ENCODE measurements at places on chromosomes 12 and 14.

GRCh38 chr14:75306927-75307699 lies 28.5 kb downstream of the FOS start:
- DNase-seq: no peak

GRCh38 chr12:89436062-89436461 lies 83.8 kb upstream of the DUSP6 start:
- no peak for DNase-seq

DNA sequence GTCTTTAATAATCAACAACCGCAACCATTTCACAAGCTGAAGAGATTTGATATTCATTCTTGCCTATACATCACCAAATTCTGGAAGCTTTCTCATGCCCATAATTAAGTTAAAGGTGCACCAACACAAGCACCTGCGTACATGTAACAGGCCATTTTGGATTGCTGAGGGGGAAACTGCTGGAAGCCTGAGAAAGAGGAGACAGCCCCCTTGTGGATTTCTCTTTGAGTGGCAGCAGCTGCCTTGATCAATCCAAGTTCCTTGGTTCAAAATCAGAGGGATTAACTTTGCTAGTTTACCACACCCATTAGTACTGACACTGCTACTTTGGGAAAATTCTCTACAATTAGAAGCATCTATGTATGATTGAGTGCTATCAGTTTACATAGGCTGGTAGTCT lies 321.1 kb downstream of the NOVA1 start:
- no peak for DNase-seq

DNA sequence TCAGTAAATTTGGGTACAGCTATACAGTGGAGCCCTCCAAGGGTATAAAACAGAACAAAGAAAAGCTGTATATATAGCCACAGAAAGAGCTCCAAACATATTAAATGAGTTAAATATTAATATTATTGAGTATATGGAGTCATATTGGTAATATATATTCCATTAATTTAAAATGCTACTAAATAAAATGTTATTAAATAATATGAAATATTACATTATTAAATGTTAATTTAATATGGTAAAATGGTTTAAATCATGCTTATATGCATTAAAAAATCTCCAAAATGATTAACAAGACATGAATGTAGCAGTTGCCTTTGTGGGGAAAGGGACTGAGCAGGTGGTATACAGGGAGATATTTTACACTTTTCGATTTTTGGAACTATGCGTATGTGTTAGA lies 164.0 kb downstream of the PELI2 start:
- no peak for DNase-seq

DNA sequence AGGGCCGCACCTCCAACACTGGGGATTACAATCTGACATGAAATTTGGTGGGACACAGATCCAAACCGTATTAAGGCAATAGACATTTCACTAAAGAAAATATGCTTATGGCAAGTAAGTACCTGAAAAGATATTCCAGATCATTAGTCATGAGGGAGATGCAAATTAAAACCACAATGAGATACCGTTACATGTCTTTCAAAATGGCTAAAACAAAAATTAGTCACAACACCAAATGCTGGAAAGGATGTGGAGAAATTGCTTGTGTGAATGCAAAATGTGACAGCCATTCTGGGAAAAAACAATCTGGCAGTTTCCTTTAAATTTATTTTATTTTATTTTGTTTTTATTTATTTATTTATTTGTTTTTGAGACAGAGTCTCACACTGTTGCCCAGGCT lies 82.3 kb upstream of the PTGDR start:
- no peak for DNase-seq

GRCh38 chr14:72775923-72776554 lies 117.9 kb downstream of the DPF3 start:
- DNase-seq: no peak

- no peak for DNase-seq
Measured at GRCh38 chr14:66444271-66444927, 41.8 kb upstream of the CCDC196 start.

GRCh38 chr12:6950811-6951540 lies at the start of gene PTPN6:
Gene PTPN6 (plus strand): TSS chr12:6951356. CDS start chr12:6951513, 157 bp downstream.
- DNase-seq: no peak

- no peak for DNase-seq
Measured at GRCh38 chr12:97148941-97149559, 242.0 kb downstream of the NEDD1 start.

GRCh38 chr12:12916135-12916944 lies 25.0 kb downstream of the GPRC5A start:
- peak; percentile 10 for DNase-seq

DNA sequence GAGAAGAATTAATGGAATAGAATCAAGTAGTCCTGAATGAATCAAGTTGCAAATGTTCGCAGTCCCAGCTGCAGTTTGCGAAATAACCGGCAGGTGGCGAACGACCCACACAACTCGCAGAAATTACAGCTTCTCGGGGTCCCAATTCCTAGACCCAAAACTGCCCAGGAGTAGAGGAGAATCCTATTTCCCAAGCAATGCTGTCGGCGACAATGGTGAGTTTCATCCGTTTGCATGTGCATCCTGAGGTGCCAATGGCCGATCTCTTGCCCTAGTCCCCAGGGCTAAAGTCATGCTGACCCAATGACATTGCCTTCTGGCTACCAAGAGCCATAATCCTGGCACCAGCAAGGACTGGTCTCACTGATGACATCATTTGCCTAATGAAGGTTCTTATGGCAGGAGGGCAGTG lies 8.5 kb upstream of the ASCL1 start:
- DNase-seq: no peak

- no peak for DNase-seq
Measured at GRCh38 chr12:79371226-79371625, 319.5 kb downstream of the PAWR start.

- no peak for DNase-seq
Measured at GRCh38 chr14:56065621-56066290, 52.5 kb upstream of the PELI2 start.

- no peak for DNase-seq
Measured at GRCh38 chr14:104644656-104645378, 40.2 kb upstream of the TMEM179 start.

GRCh38 chr12:124884587-124885438 lies 21.1 kb upstream of the SCARB1 start:
- no peak for DNase-seq

GRCh38 chr12:57158186-57158585 lies 10.8 kb upstream of the LRP1-AS start:
- no peak for DNase-seq

- DNase-seq: no peak
Measured at GRCh38 chr12:24066865-24067264, 117.4 kb upstream of the SOX5 start.

GRCh38 chr14:83894568-83894967 lies 1635.4 kb upstream of the FLRT2 start:
- DNase-seq: no peak

DNA sequence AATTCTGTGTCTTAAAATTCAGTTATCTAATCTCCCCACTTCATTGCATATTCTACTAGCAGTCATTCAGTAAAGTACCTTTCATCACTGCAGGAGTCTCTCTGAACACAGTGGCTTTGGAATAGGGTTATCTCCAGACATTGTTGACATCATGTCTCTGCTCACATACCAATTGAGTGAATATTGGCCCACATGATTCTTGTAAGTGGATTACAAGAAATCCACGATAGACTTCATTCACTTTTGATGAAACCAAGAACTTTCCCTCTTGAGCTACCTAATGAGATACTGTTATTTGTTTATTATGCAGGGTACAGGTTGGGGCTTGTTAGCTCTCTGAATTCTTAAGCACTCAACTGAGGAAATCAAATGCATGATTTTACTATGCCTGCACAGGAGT lies 284.9 kb downstream of the RAD51B start:
- no peak for DNase-seq

DNA sequence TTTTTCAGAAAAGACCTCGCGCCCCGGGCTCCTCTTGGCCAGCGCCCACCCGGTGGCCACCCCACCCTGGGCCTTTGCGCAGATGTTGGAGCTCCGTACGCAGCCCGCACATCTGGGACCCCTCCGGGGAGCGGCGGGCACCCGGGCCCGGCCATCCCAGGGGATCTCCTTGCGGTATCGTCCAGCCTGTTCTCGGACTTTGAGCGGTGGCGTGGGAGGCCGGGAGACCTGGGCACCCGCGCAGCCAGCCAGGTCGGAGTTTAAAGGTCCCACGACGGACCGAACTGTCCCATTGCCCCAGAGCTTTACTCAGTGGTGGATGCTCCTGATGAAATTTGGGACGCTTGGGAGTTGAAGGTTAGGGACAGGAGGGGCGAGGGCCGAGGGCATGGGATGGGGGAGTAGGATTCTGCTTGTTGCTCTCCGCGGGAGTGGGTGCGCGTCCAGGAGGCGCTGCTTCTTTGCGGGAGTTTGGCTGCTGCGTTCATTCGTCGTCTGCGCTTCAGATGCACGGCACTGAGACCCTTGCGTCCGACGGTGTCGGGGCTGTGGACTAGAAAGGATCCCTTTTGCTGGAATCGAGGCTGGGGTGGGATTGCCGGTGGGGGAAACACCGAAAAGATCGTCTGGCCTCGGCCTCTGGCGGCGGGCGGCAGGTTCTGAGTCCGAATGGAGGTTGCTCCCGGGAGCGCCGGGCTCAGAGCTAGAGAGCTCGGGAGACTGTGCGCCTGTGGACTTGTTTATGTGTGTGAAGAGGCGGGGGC lies 1.4 kb downstream of the NTF3 start:
- DNase-seq: no peak

GRCh38 chr12:124675881-124676713 lies 108.7 kb upstream of the NCOR2 start:
- no peak for DNase-seq

DNA sequence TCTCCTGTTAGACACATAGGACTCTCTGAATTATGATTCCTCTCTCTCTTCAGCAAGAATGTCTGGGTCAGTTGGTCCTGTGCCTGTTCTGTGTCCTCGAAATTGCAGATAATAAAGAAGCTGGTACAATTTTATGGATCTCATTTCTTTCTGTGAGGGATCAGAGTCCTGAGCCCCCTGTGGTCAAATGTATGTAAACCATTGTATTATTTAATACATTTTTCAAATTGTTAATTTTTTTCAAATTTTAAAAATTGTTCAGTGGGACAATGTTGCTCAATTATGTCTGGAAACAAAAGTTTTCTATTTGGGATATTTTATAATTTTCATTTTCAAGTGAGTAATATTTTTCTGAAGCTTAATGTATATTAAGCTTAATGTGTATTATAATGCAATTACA lies 513.5 kb downstream of the CCER1 start:
- DNase-seq: no peak

DNA sequence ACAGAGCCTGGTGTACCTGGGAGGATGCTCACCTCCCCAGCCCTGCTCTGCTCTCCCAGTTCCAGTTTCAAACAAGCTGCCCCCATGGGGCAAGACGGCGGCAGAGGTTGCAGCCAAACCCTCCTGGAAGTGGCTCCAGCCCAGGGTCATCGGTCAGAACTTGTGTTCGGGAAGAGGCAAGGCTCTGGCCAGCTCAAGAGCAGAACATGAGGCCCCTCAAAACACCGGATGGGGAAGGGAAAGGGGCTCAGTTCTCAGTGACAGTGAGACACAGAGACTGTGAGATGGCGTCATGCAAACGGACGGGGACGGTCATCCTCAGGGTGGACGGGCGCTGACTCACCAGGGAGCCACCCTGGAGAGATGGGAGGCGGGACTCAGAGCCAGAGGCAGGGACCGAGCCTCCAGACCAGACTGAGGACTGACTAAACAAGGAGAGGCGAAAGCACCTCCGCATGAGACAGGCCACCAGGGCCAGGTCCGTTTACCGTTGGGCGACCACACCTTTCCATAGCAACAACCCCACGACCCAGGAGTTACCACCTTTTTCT lies 63.9 kb upstream of the GALNT9 start:
- DNase-seq: no peak

- no peak for DNase-seq
Measured at GRCh38 chr12:113207613-113208040, 13.6 kb upstream of the TPCN1 start.

- DNase-seq: no peak
Measured at GRCh38 chr14:62468946-62469345, 576.3 kb downstream of the KCNH5 start.

DNA sequence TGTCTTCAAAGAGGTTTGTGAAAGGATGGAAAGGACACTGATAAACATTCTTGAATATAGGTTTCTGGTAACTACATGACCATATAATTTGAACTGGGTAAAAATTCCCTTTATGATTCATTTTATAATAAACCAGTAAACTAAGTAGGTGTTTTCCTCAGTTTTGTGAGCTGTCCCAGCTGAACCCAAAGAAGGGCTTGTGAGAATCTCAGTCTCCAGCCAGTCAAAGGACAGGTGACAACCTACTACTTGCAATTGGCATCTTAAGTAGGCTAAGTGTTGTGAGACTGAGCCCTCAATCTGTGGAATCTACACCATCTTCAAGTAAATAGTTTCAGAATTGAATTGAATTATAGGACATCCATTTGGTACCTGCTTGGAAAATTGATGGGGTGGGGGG lies 75.2 kb downstream of the MYF5 start:
- DNase-seq: no peak

- DNase-seq: no peak
Measured at GRCh38 chr12:110536834-110537604, 34.9 kb downstream of the RAD9B start.

GRCh38 chr14:61260939-61261776 lies 20.0 kb downstream of the TMEM30B start:
- DNase-seq: no peak

Measured in cerebellar nuclear complex (tissue), 1 donor.